LHCN-M2 (cell line): ENCODE measurements at places on chromosomes 13 and 19.
A peak's percentile ranks its signal among the peaks of the same experiment; 100 is the strongest.

GRCh38 chr13:24127116-24127631, 33.3 kb upstream of the SPATA13 start:
- DNase-seq = no peak

- DNase-seq = peak; percentile 50
Measured at GRCh38 chr13:109743706-109744453, 42.5 kb downstream of the IRS2 start.

DNA sequence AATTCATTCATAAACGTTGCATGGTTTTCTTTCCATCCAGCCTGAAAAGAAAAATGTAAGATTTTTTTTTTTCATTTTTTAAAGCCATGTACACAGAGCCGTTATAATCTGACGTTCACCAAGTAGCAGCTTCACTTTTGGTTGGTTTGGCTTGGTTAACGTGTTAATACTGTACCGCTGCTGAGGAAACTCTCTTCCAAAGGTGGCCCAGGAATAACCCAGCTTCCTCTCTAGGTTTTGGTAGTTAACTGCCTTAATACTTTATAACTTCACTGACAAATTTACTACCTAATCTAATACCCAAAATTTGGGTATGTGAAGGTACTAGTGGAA, 1.7 kb downstream of the INTS6 start:
- DNase-seq = no peak

- no peak for DNase-seq
Measured at GRCh38 chr19:34588249-34588648, 88.7 kb downstream of the SCGB2B2 start.

DNA sequence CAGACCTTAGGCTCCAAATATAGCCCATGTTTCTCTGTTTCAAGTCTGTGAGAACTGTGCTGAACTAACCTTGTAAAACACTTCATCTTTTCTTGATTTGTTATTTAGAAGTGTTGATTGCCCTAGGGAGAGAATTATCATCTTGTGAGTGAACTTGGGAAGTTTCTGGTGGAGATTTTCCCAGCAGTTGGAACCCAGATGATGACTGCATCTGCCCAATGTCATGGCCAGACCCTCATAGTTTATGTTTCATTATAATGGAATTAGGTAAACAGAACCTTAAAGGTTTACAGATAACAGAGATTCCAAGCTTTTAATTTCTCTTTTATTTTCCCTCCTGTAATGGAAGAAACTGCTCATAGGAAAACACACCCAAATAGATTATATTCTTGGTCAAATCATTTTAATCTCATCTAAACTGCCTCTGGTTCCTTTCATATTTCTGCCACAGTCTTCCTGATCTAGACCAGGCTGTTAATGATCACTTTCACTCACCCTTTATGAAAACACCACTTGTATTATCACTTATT, 569.1 kb downstream of the KCTD12 start:
- no peak for DNase-seq

GRCh38 chr19:2170219-2170618, 6.5 kb downstream of the DOT1L start:
- no peak for DNase-seq

DNA sequence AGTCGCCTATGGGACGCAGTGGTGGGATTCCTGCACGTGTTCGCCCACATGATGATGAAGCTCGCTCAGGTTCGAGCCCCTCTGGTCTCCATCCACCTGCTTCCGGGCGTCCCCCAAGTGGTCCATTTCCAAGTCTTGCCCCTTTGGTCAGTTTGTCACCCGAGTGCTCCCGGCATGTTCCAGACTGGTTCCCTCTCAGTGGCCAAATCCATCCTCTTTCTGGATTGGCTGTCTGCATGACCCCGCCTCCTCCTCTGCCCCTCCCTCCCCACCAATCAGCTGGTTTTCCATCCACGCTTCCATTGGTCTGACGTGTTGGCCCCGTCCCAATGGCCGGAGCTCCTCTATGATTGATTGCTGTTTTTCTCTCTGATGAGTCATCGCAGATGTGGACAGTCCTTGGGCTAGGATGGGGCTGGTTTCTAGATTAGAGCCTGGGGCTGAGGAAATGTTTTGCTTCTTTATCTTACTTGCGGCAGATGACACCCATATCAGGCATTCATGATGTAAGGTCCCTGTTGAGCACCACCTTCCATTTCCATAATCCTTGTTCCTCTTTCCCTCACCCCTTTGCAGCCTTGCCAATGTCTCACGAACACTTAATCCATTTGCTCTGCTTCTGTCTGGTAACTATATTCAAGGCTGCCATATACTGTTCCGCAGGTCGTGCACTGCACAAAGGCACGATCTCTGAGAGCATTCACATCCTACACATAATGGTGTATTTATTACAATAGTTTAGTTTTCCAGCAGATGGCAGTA, 73.8 kb downstream of the MAP4K1 start:
- peak; percentile 80 for DNase-seq
